ENCODE measurements at places on chromosomes 7 and 10.

GRCh38 chr10:128001849-128002248 is 94.9 kb downstream of the PTPRE start:
- DNase-seq: no peak
- no peak overlapping the region for H3K27ac ChIP-seq
- no peaks in the 10 kb centered on the region for H3K36me3 ChIP-seq
- H3K4me3 ChIP-seq: no peak overlapping the region
- H3K4me1 ChIP-seq: no peaks in the 10 kb centered on the region
- H3K27me3 ChIP-seq: no peaks in the 10 kb centered on the region

- no peak overlapping the region for H3K4me3 ChIP-seq
- DNase-seq: no peak
- H3K4me1 ChIP-seq: no peaks in the 10 kb centered on the region
- no peaks in the 10 kb centered on the region for H3K27me3 ChIP-seq
- no peaks in the 10 kb centered on the region for H3K36me3 ChIP-seq
- no peak overlapping the region for H3K27ac ChIP-seq
These were observed 185.2 kb downstream of the HGF start for GRCh38 chr7:81584667-81585066.

- H3K4me3 ChIP-seq: no peak overlapping the region
- H3K4me1 ChIP-seq: no peaks in the 10 kb centered on the region
- DNase-seq: no peak
- no peak overlapping the region for H3K27ac ChIP-seq
- H3K36me3 ChIP-seq: no peaks in the 10 kb centered on the region
These were observed 54.7 kb downstream of the PON1 start for GRCh38 chr7:95269640-95270039.

- H3K4me1 ChIP-seq: peaks cover 16% of the 10 kb centered on the region
- no peak overlapping the region for H3K27ac ChIP-seq
- no peaks in the 10 kb centered on the region for H3K36me3 ChIP-seq
- H3K4me3 ChIP-seq: peak overlapping the region; percentile 50
- peak; percentile 10 for DNase-seq
These were observed 376 bp downstream of the GNA12 start for GRCh38 chr7:2843711-2844152.

- no peak overlapping the region for H3K27ac ChIP-seq
- H3K4me3 ChIP-seq: no peak overlapping the region
- H3K4me1 ChIP-seq: peaks cover 14% of the 10 kb centered on the region
- H3K36me3 ChIP-seq: no peaks in the 10 kb centered on the region
These were observed 10.7 kb downstream of the CCDC6 start for GRCh38 chr10:59895629-59896116.
